NCI-H1930 (cell line): ENCODE measurements at places on chromosomes 1 and 21.

GRCh38 chr1:87220993-87221392 is 107.7 kb upstream of the LMO4 start:
- no peak for DNase-seq

DNA sequence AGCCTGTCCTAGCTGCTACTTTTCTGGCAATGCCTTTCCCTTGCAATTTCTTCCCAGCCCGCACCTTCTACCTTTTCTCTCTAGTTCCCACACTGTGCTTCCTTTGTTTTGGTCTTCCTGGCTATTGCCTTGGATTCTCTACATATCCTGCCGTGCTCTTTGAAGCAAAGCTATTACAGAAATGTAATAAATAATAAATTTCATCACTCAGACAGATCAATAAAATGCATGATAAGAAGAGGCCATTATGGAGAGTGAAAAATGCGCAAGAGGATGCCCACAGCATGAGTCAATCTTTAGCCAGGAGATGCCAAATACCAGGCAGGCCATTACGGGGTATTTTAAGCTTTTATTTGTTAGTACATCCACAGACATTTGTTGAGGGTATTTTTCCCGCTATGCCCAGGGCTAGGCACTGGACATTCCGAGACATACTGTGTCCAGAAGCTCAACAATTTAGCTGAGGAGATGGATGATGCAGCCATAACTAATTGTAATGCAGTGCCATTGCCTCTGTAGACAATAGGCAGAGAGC is 163.6 kb downstream of the ST6GALNAC3 start:
- DNase-seq, result no peak

DNA sequence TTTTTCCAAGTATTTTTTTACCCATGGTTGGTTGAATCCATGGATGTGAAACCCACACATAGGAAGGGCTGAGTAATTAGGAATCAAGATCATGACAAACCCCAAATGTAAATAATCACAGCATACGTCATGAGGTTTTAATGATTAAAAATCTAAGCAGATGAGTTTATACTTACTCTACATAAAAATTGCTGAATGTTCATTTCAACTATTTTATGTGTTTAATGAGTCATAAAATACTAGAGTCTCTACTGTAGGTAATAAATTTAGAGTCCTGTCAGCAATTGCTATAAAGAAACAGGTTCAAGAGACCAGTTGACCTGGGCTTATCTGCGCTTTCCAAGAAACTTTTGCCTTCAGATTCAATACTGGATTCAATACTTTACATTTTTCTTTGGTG is 18.2 kb downstream of the CTH start:
- no peak for DNase-seq

- no peak for DNase-seq
Measured at GRCh38 chr1:44460107-44460882, 55.2 kb downstream of the RNF220 start.

DNA sequence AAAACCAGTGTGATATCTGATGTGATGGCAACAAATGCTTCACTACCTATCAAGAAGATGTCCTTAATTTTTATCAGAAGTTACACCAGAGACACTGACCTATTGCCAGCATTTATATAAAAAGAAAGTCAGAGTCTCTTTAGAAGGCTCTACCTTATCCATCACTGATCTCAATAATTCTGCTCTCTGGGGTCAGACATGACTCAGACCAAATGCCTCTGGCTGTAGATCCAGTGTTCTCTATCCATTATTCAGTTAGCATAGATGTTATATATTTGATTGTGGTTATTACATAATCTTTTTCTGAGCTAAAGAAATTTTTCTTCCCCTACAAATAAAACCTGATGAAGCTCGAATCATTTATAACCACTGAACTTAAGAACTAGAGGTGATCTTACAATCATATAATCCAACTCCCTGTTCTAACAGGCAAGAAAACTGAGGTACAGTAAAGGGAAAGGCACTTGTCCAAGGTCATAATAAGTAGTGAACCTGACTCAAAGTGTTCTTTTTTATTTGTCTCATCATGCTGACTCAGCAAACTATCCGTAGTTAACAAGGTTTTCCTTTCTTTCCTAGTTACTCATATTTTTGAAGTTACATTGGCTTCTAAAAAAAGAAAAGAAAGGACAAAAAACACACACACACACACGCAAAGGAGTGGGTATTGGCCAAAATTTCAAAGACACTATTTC is 43.6 kb upstream of the ESRRG start:
- no peak for DNase-seq
